RCC 7860 (cell line): ENCODE measurements at places on chromosomes 16 and 17.

GRCh38 chr17:81942167-81942553 is 4.9 kb downstream of the MYADML2 start:
- no peak for DNase-seq

DNA sequence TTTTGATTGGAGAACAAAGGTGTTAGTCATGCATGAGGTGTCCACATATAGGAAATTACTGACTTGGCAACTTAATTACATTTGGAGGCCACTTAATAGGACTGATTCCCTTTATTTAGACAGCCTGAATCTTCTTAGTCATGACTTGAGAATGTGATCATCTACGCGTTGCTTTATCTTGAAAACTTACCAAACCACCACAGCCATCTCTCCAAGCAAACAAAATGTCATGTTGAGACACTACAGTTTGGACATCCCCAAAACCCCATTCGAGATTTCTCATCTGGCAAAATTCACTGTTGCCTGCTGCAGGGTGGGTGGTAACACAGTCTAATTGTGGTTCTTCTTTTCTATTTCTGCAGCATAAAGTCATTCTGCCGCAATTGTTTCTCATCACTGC is 176.5 kb upstream of the CDH5 start:
- no peak for DNase-seq

- DNase-seq: no peak
Measured at GRCh38 chr16:50369133-50369804, 481 bp upstream of the BRD7 start.

DNA sequence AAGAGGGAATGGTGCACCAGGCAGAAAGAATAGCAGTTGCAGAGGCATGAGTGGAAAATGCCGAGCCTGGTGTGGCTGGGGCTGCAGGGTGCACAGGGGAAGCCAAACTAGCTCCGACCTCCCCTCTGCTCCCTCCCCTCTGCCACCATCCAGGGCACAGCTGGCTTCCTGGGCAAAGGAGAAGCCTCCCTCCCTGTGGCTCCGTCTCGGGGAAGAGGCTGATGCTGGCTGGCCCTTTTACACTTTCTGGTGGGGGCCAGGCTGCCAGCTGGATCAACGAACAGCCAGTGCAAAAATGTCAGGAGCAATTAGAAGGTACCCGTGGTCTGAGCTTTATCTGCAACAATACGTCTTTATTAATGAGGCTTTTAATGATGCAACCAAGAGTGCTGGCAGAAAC is 37.1 kb upstream of the KCNJ12 start:
- no peak for DNase-seq

DNA sequence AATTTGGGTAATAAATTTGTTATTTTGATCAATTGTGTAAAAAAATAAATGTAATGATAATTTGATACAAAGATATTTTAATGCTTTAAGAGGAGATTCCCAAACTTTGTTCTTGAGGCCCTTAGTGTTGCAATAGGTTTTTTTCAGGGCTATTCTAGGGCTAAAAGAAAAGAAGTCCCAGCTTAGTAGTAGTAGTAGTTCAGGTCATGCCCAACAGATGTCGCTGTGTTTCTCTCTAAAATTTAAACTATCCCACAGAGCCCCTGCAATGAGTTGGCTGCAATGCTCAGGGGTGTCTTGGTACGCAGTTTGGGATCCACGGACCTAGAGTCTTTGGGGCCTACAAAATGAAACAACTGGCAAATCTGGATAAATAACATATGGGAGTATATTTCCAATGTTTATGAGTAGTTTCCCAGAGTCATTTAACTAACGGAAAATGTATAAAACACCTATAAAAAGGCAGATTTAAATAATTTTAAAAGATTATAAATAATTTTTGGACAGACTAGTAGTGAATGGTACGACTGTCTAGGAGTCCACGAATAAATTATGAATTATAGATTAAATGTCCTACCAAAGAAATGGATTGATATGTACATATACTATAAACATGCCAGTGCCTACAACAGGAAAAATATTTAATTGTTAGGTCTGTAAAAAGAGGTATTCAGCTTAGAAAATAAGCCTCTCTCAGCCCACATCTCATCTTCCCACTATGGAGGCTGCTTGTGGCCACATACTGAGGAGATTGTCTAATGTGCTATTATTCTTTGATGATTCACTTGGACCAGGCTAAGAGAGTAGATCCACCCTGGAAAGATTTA is 228.5 kb upstream of the PMFBP1 start:
- DNase-seq: peak; percentile 43

- DNase-seq: no peak
Measured at GRCh38 chr17:7640783-7641182, 9.9 kb upstream of the ATP1B2 start.

- DNase-seq: no peak
Measured at GRCh38 chr17:29645515-29646051, 22.9 kb upstream of the CORO6 start.

- DNase-seq: no peak
Measured at GRCh38 chr16:70662991-70663523, 16.7 kb downstream of the IL34 start.
